ENCODE measurements at places on chromosomes 12 and 14.

GRCh38 chr14:63747846-63748245 lies 20.0 kb upstream of the SGPP1 start:
- DNase-seq, result no peak

GRCh38 chr12:108234158-108234557 lies 105.0 kb downstream of the CMKLR1 start:
- DNase-seq, result no peak

- no peak for DNase-seq
Measured at GRCh38 chr12:68210875-68211274, 14.7 kb downstream of the IL26 start.

GRCh38 chr12:2251526-2252209 lies 198.9 kb downstream of the CACNA1C start:
- peak; percentile 99 for DNase-seq
